ENCODE measurements at places on chromosomes 4 and X.

GRCh38 chrX:106484233-106484632 is 127.5 kb upstream of the RADX start:
- DNase-seq, result peak; percentile 25

DNA sequence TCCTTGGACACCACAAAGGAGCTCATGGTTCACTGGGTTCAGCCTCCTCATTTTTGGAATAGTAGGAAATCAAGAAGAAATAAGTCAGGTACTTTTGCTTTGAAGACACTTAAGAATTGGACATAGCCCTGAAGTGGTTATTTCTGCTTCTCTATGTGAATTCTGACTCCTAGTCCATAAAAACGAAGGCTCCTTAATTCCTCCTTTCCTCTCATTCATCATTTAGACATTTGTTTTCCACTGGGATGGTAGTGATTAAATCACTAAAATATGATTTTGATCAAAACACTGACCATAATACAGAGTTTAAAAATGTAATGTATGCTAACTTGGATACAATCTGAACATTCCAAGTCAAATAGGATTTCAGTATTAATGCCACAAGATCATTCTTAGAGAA is 34.7 kb upstream of the CYP2U1 start:
- no peak for DNase-seq

DNA sequence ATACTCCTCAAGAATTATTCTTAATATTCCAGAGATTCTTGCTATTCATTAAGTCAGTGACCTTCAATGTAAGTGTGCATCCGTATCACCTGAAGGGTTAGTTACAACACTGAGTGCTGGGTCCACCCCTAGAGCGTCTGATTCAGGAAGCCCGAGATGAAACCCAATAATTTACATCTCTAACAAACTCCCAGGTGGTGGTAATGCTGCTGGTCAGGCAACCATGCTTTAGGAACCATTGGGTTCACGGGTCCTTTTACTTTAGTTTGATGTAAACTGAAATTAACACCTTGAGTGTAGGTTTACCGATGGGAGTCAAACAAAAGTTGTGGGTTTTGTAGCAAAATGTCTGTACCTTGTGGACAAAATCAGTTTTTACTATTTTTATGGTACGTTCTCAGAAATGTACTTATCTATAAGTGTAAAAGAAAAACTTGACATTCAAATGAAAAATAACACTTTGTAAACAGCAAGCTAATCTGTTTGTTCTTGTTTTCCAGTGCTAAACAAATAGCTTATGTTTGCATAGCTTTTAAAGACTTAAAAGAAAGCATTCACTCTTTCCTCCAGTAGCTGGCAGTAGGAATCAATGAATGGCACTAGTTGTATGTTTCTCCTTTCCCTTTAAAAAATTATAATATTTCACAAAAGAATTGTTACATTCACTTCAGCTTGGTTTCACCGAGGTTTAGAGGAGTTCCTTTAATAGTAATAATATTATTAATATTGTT is 32.7 kb downstream of the ACE2 start:
- no peak for DNase-seq

DNA sequence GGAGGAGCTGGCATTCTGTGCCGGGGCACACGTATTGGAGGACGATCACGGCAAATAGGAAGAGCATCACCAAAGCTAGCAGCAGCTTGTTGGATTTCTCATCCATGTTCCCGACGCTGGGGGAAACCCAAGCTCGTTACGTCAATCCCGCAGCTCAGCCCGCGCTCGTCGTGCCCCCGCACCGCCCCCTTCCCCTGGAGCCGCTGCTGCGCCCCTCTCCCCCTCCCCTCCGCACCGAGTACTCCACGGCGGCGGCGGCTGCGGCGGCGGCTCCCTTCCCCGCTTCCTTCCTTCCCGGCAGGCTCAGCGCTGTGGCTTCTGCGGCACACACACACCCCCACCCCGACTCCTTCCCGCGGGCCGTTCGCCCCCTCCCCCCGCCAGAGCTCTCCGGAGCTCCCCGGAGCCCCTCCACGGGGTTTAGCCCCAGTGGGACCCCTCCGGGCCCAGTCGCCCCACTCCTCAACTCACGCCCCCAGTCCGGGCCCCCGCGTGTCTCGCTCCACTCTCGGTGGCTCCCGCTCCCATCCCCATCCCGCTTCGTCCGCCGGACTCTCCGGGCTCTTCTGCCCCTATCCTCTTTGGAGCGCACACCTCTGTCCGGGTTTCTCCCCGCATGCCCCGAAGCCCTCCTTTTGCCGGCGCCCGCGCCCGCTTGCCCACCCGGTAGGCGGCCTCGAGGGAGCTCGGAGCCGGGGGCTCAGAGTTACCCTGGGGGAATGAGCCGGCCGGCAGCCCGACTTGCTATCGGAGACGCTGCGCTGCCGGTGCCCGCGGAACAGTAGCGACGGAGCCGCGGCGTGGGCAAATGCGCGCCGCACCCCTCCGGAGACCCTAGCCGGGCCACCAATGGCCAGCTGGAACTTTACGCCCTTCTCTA is 978 bp downstream of the HS6ST2 start:
- peak; percentile 26 for DNase-seq

DNA sequence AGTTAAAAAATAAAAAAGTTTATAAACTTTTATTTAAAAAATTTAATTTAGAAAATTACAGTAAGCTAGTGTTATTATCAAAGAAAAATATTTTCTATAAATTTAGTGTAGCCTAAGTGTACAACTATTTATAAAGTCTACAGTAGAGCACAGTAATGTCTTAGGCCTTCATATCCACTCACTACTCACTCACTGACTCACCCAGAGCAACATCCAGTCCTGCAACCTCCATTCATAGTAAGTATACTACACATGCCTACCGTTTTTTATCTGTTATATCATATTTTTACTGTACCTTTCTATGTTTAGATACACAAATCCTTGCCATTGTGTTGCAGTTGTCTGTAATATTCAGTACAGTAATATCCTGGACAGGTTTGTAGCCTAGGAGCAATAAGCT is 129.0 kb upstream of the FAM47B start:
- DNase-seq, result no peak

DNA sequence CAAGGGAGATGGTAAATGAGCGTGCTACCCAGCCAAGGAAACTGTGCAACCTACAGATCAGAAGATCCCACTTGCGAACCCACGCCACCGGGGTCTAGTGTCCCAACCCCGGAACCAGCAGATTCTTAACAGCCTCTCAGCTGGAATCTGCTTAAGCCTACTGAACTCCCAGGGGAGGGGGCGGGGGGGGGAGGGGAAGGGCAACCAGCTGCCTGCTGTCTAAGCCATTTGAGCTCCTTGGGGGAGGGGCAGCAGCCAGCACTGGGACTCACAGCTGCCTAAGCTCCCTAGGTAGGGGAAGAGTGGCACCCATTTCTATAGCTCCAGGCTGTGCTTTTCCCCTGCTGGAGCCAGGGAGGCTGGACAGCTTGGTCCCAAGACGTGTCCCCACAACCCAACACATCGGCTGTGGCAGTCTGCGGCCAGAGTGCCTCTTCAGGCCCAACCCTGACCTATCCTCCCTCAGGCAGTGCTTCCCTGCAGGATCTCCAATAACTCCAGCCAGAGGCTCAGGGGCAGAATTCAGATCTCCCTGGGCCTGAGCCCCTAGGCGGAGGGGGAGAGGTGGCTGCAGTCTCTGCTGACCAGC is 289.2 kb downstream of the LDB2 start:
- no peak for DNase-seq

DNA sequence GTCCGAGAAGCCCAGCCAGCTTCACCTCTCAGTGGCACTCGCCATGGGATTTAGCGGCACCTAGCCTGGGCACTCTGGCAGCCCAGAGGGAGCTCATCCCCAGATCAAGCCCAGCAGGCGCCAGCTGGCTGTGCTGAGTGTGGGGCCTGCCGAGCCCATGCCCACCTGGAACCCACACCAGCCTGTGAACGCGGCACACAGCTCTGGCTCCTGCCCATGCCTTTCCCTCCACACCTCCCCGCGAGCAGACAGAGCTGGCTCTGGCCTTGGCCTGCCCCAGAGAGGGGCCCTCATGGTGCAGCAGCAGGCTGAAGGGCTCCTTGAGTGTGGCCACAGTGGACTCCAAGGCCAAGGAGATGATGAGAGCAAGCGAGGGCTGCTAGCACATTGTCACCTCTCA is 38.0 kb upstream of the AADAT start:
- DNase-seq, result no peak

DNA sequence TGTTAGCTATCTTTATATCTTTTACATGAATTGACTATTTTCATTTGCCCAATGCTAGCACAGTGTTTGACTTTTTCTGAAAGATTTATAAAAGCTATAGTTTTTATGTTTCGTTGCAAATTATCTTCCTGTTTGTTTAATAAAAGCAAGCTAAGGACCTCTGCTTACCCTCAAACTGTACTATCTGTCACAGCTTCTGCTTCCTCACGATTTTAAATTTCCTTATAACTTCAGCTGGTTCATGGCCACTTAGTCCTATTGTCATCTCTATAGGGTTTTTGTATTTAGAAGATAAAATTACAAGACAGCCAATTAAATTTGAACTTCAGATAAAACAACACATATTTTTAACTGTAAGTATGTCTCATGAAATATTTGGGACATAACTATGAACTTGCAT is 494.0 kb downstream of the PDGFC start:
- no peak for DNase-seq

- DNase-seq, result no peak
Measured at GRCh38 chr4:34281826-34282225, 1962.5 kb downstream of the ARAP2 start.

DNA sequence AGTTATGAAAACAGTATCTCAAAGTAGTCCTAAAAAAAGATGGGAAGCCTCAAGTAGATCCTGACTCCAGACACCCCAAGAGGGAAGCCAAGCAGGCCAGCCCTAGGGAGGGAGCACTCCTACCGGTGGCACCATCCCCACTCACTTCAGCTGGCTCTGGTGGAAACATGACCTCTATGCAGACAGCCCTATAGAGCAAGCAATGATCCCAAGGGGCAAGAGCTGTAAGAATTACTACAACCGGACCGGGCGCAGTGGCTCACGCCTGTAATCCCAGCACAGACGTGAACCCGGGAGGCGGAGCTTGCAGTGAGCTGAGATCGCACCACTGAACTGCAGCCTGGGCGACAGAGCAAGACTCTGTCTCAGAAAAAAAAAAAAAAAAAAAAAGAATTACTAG is 5.7 kb downstream of the LETM1 start:
- DNase-seq, result no peak

DNA sequence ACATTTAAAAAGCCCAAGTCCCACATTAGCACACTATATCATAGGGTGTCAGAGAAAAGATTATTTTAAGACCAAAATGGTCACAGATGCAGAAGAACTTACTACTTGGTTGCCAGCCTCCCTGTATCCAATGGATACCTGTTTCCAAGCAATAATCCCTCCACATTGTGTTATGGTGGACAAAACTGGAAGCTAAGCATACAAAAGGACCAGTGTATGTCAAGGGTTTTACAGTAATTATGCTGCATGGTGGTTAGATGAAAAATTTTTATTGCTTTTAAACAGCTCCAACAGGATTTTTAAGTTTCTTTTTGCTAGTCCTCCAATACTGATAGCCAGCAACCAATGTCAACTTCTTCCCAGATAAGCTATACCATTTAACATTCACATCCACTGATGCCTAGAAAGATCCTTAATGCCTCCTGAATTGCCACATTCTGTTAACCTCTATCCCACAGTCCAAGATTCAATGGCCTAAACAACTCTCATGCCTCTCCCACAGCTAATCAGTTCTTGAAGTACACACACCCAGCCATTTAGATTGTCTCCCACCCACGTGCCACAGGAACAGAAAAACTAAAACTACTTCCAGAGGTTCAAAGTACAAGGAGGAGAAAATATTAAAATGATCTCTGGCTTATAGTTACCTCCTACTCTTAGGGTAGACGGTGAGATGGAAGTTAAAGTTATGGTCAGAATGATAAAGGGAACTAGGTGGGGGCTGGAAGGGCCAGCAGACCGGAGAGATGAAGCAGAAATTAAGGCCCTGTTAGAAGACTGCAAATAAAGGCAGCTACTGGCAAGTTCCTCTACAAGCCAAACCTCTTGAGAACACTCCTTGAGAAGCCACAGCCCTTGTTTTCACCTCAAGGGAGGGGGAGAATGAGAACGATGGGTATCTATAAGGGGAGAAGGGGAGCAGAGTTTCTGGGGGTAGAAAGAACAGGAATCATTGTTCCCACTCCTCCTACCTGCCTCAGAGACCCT is 5.5 kb downstream of the MED14 start:
- no peak for DNase-seq

DNA sequence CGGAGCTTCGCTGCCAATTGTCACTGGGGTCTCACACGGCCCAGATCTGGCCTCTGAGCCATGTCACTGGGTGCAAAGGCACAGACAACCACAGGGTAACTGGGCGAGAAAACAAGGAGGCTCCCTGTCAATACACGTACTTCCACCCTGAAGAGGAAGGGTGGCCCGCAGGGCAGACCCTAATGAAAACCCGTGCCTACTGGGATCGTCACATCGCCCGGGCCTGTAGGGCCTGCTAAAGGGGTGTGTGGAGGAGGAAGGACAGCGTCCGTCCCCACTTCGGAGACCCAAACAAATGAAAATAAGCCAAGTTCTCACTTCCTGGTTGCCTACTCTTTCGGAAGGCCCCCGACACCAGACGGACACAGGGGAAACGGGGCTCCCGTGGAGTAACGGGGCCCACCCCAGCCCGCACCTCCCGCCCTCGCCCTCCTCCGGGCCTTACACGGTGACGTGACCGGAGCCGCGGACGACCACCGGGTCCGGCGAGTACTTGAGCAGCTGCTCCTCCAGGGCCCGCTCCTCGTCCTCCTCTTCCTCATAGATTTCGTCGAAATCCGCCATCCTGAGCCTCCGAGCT is 578 bp downstream of the CHIC2 start:
- peak; percentile 43 for DNase-seq

GRCh38 chrX:110944751-110945675 is 149.4 kb upstream of the CHRDL1 start:
- no peak for DNase-seq

GRCh38 chr4:187608001-187608421 is 387.6 kb upstream of the ZFP42 start:
- no peak for DNase-seq

DNA sequence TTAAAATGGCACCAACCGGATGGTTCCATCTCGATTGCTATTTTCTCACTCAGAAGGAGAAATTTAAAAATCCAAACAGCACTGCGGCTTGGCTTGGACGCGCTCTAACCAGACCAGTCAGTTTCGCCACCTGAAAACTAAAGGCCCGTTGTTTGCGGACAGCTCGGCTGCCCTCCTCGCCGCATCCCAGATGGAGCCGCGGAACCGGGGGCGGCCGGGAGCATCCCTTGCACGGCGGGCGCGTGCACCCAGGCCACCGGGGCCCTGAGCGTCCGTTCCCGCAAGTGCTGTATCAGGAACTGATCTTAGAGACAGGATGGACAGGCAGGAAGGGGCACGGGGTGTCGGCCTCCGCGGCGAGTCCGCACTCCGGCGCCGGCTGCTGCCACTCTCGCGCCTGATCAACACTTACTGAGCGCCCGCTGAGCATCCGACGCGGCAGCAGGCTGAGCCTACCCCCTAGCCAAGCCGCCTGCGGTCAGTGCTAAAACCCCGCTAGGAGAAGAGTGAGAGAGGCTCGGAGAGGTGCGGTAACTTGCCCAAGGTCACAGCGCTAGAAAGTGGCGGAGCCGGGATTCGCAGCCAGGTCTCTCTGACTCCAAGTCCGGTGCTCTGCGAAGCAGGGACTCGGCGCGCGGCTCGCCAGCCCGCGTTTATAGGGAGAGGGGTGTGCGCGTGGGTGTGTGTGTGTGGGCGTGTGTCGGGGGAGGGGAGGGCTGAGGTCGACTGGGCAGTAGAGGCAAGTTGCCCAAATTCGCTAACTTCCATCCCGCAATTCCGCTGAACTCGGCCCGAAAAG is at the start of gene CITED1:
Gene CITED1 (minus strand): TSS at position 629 of the 799 bp plus-strand sequence. CDS start 3,045 bp downstream, outside the sequence.
- peak; percentile 12 for DNase-seq

GRCh38 chr4:33029976-33030375 is 2309.8 kb downstream of the PCDH7 start:
- no peak for DNase-seq

- DNase-seq, result no peak
Measured at GRCh38 chr4:112077743-112078142, 67.5 kb upstream of the FAM241A start.

All from activated CD4-positive, alpha-beta memory T cell treated with anti-CD3 and anti-CD28 coated beads for 36 hours (primary cell).